ENCODE measurements at places on chromosomes 16 and 17.

DNA sequence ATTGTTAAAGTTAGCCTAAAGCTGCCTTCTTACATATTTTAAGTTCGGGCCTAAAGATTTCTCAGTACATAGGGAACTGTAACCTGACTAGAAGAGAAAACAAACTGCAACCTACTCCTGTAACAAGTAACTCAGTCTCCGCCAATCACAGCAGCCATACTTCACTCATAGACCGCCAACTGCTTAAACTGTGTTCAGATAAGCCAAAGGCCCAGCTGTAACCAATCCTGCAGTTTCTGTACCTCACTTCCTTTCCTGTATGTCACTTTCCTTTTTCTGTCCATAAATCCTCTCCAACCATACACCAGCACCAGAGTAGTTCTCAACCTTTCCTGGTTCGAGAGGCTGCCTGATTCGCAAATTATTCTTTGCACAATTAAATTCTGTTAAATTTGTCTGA lies 41.5 kb downstream of the GLG1 start:
- no peak for DNase-seq

DNA sequence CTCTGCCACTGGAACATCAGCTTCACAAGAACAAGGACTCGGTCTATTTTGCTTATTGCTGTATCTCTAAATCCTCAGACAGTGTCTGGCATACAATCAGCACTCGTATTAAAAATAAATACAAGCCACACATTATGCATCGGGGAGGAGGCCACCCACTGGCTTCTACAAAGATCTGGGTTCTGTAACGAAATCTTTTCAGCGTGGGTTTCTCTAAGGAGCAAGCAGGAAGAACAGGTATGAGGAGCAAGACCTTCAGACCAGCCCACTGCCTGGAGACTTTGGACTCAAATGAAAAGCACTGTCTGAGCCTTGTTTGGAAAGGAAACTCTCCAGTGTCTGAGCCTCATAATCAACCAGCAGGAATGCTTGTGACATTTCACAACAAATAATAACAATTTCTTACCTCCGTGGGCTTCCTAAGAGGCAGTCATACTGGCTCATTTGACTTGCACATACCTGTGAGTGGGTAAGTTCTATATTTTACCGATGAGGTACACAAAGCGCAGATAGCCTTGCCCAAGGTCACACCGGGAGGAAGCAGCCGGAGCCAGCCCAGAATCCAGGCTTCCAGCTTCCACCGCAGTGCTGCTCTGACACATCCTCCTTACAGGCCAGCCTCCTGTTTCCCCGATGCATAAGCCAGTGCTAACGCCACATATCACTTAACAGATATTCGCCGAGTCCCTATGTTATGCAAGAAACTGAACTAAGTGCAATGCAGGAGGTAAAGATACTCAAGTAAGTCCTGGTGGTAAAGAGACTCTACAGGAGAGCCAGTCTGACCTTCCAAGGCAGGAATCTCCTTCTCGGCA lies 118.6 kb upstream of the TNRC6C start:
- no peak for DNase-seq

- DNase-seq, result peak; percentile 91
Measured at GRCh38 chr16:72963533-72964315, 84.2 kb downstream of the ZFHX3 start.

- peak; percentile 65 for DNase-seq
Measured at GRCh38 chr16:75272097-75272551, 20.7 kb upstream of the BCAR1 start.

DNA sequence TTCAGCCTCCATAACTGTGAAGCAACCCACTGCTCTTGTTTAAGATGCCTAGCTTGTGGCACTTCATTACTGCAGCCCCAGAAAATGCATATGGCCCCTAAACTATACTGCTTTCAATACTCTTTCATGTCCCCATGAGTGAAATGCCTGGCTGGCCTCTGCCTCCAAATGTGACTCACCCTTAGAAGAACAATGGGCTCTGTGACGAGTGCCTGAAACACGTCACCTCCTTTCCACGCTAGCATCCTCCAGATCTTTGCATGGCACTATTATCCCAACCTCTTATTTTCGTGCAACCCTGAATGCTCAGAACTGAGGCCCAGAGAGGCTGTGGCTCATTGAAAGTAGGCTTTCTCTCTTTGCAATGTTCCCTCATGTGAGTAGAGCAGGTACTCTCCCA lies 233.1 kb downstream of the CBLN1 start:
- DNase-seq, result no peak

GRCh38 chr16:80744856-80745255 lies 59.5 kb downstream of the CDYL2 start:
- DNase-seq, result no peak

- DNase-seq, result no peak
Measured at GRCh38 chr17:29643817-29644160, 21.1 kb upstream of the CORO6 start.

GRCh38 chr16:85208643-85209520 lies 96.6 kb upstream of the CIBAR2 start:
- no peak for DNase-seq

GRCh38 chr17:5513628-5514027 lies 27.3 kb downstream of the MIS12 start:
- DNase-seq, result no peak
